ENCODE measurements at places on chromosomes 16 and 17.

DNA sequence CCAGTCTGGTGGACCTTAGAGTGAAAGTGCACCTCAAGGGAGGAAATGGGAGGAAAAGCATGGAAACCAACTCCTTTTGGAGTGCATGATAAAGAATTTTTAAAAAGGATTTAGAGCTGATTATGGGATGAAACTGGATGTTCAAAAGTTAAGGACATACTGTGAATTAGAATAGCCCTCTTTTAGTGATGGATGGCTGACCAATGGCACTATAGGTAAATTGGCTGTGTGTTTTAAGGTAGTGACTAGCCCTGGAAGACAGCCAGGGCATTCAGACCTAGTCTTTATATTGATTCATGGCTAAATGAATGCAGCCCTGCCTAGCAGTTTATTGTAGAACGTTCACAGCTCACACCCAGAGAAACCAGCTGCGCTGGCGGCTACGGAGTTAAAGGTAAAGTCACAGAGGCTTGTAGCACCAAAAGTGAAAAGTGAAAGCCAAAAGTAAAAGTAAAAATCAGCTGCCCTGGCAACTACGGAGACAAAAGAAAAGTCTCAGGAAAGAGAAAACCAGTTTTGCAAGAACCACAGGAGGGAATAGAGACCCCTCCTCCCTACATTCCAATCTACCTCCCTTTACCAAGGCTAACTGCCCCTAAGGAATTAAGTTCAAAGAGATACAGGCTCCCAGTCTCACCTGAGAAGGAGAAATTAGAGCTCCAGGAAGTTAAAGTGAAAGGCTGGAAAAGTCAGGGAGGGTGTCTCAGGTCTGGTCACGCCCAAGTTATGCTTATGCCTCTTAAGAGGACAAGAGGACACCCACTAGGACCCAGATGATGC, 21.8 kb downstream of the ACSM1 start:
- peak; percentile 27 for DNase-seq

- no peak for DNase-seq
These were observed 10.8 kb downstream of the MRPS23 start for GRCh38 chr17:57838857-57839570.

GRCh38 chr16:88538366-88539060, 31.7 kb upstream of the ZC3H18 start:
- DNase-seq = no peak

- DNase-seq = no peak
These were observed 38.2 kb downstream of the TK2 start for GRCh38 chr16:66511602-66512271.

DNA sequence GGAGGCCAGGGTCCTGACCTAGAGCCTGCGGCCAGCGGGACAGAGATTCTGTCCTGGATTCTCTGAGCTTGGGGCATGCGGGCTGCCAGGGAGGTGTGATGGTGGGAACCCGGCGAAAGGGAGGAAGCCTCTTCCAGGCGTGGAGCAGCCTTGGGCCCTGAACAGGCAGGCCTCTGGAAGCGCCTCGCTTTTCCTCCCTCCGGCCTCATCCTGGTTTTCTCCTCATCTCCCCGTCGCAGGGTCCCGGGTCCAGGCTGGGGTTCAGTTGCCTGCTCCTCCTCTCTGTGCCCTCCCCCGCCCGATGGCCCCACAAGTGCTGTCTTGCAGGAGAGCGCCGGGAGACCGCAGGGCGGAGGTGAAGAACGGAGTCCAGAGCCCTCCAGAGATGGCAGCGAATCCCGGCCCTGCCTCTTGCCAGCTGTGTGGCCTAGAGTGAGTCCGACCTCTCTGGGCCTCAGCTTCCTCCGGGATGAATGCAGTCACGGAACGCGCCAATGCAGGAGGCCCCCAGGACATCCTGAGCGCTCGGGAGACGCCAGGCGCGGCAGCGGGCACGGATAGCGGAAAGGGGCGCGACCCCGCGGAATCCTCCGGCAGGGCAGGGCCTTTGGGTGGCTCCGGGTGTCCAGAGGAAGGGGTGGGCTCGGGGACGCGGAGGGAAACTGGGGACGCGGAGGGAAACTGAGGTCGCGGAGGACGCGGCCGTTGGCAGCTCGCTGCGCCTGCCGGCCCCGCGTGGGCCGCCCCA, 553 bp upstream of the RAB11FIP4 start:
- no peak for DNase-seq

GRCh38 chr16:61432421-61432820, 603.8 kb downstream of the CDH8 start:
- no peak for DNase-seq

GRCh38 chr16:72042157-72042660, 12.1 kb upstream of the HP start:
- DNase-seq = no peak

DNA sequence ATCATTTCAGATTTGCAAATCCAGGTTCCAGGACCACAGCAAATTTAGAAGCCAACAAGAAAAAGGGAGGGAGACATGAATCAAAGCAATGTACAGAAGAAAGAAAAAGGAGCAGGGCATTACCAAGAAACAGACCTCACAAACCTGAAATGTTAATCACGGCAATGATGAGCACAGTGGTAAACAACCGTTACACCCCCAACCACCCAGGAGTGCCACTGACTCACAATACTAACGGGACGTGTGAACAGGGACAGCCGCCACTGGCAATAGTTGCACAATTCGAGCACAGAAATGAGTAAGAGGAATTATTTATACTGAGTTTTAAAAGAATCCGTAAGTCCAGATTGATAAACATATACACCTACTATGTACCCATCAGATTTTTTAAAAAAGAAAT, 13.8 kb downstream of the USP22 start:
- peak; percentile 84 for DNase-seq

- no peak for DNase-seq
These were observed 8.9 kb upstream of the RNF112 start for GRCh38 chr17:19402171-19402570.
